ENCODE measurements at places on chromosomes 6 and 20.
A peak's percentile ranks its signal among the peaks of the same experiment; 100 is the strongest.

- DNase-seq = no peak
Observed at GRCh38 chr20:42134265-42135098, 516.3 kb upstream of the CHD6 start.

- no peak for DNase-seq
Observed at GRCh38 chr6:68756454-68757375, 121.6 kb downstream of the ADGRB3 start.

DNA sequence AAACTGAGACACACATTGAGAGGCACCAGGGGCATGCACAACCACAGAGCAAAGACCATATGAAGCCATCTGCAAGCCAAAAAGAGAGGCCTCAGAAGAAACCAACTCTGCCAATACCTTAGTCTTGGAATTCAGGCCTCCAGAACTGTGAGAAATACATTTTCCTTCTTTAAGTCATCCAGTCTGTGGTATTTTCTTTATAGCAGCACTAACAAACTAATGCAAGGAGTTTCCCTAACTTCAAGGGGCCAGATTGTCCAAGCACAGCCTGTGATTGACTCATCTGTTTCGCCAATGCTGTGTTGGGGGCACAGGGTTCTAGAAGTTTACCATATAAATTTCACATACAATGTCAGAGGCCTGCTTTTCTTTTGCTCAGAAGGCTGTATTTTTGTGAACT, 364.6 kb downstream of the GJA1 start:
- DNase-seq = no peak

GRCh38 chr6:169081248-169081647, 172.4 kb downstream of the THBS2 start:
- DNase-seq = no peak

DNA sequence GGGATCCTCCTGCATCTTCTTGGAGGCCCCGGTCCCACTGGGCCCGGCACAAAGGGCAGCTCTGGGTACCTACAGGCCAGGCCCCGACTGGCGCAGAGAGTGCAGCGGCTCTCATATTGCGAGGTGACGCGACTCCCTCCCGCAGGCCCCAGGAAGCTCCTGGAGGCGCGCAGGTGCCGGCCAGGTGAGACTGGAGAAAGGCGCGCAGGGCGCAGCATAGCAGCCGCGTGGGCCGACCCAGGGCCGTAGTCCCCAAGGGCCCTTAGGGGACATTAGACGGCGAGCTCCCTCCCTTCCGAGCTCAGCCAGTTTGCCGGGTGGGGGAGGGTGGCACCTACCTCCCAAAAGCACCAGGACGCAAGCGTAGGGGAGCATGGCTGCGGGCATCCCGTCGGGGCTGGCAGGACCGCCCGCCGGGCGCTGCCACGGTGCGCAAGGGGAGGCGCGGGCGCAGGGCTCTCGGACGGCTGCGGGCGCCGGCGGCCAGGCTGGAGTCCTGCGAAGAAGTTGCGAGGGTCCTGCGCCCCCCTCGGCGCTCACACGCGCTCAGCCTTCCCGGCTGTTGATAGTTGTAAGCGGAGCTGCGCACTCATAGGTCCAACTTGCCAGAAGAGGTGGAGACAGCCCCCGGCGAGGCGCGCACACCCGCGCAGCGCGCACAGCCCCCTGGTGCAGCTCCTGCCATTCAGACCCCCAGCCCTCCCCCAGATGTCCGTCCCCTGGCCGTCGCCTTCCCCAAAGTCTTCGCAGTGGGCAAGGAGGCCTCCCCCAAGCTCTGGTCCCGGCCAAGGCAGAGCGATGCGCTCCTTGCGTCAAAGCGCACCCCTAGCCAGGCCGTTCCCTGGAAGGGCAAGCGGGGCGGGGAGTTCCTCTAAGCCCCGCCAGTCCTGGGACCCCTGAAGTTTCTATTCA, 622 bp downstream of the APCDD1L start:
- DNase-seq = no peak

GRCh38 chr20:62938105-62938888, at the start of gene GID8:
GID8 (plus strand) TSS chr20:62938147; CDS start chr20:62941503, 3,356 bp downstream.
- no peak for DNase-seq

DNA sequence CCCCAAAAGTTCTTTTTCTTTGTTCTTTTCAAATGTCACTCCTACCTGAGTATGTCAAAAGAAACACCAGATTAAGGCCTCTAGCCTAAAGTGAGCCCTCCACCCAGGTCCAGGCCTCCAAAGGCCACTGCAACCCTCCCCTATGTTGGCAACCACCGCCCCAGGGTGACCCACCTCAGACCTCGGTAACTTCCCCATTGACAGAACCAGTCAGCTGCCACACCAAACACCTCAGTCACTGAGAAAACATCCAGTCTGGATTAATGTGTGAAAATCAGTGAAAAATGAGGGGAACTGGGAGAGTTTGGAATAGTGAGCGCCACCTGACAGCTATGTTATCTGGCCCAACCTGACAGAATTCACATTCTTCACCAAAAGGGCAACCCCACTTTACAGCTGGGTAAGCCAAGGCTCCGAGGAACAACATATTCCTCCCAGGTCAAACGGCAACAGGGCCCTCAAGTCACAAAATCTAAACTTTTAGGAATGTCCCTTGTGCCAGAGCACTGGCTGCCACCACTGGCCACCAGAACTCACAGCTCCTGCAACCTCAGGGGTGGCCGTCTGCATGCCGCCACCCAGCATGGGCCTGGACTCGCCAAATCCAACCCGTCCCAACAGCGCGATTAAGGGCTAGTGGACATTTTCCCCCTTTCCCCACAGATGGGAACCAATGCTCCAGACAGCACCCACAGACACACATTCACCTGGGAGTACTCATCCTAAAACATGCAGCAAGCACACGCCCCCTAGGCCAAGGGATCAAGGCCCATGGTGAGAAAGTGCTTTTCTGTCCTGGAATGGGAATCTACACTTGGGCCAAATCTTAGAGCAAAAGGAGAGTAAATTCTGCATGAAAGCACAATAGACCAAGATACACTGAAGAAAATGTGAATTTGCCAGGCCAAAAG, 4.8 kb downstream of the TAF4 start:
- no peak for DNase-seq

GRCh38 chr6:132466952-132467351, 46.0 kb downstream of the STX7 start:
- peak; percentile 17 for DNase-seq

DNA sequence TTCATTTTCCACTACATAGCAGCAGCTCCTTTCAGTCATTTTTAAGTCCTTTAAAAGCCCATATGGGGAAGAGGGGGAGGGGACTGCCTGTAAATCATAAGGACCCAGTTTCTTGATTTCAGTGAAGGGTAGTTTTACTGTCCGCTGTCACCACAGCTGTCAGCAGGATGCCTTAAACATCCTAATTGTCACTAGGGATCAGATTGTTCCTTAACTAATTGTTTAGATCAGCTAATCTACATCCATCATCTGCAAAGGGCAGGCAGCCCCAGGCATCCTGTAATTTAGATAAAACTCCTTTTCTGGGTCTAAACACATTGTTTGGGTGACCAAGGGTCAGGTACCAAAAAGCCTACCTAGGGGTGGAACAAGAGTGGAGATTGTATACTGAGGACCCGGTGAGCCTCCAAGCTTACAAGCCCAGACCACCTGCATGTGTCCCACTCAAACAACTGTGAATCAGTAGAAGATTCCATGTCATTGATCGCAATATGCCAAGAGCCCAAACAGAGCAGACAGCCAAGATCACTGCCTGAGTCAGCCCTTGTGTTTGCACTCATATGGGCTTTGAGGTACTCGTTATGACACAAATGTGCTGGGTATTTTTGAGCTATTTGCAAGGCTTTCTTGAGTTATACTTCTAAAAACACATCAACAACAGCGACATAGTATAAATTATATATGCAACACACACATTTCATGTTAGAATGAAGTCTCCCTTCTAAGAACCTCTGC, 198.7 kb upstream of the CEP162 start:
- DNase-seq = no peak

- DNase-seq = no peak
Observed at GRCh38 chr20:52817981-52818380, 154.2 kb upstream of the TSHZ2 start.

DNA sequence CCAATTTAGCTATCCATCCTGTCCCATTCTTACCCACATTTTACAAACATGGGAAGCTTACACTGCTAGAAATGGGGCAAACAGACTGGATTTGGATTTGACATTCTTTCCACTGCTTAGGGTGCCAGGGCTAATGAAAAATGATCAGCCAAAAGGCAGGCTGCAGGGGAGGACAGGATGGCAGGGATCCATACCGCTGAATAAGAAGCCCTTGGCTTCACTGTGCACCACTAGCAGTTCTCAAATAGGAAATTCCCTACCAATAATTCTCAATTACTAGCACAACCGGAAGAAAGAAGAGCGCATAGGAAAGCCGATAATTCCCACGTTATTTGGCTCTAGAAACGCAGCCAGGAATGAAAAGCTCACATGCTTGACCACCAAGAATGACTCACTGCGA, 73.1 kb downstream of the NDUFAF5 start:
- DNase-seq = no peak

Measured in non-pigmented ciliary epithelial cell (primary cell).